ENCODE measurements at places on chromosomes 11 and 22. TPM values are rescaled to one million over a fixed set of nuclear protein-coding genes. Genes with fewer than 3 reads are reported as not detected.

RFPL1 gene
- total RNA-seq = not detected

HMGXB4 gene
- total RNA-seq = 38.5 TPM

OR4C12 gene
- not detected for total RNA-seq

EHF gene
- not detected for total RNA-seq

GGTLC2 gene
- total RNA-seq = not detected

SAA4 gene
- not detected for total RNA-seq

SHANK2 gene
- total RNA-seq = not detected

TSSK2 gene
- total RNA-seq = not detected

BTBD18 gene
- not detected for total RNA-seq

APLNR gene
- not detected for total RNA-seq

SOX6 gene
- not detected for total RNA-seq

OR2AT4 gene
- not detected for total RNA-seq

DTX4 gene
- total RNA-seq = 0.36 TPM

OR8J1 gene
- not detected for total RNA-seq

ALDH3B1 gene
- not detected for total RNA-seq

C11orf87 gene
- not detected for total RNA-seq

TMPRSS13 gene
- total RNA-seq = 2.8 TPM

MYO7A gene
- 0.07 TPM for total RNA-seq

CCDC188 gene
- 0.59 TPM for total RNA-seq

DRICH1 gene
- total RNA-seq = 1.4 TPM

B3GAT1 gene
- total RNA-seq = 0.61 TPM

MAP6 gene
- total RNA-seq = 0.14 TPM

RAB3IL1 gene
- total RNA-seq = not detected

SELENOH gene
- total RNA-seq = 201 TPM

SEPTIN3 gene
- total RNA-seq = 4.6 TPM

TRIM64C gene
- not detected for total RNA-seq

ABTB2 gene
- 5.0 TPM for total RNA-seq

MS4A6E gene
- not detected for total RNA-seq

CST6 gene
- not detected for total RNA-seq

RIBC2 gene
- 14.0 TPM for total RNA-seq

GLYATL2 gene
- not detected for total RNA-seq

APOBEC3A gene
- total RNA-seq = 0.68 TPM

ALDH3B2 gene
- not detected for total RNA-seq

CHADL gene
- 0.20 TPM for total RNA-seq

CEP126 gene
- total RNA-seq = 1.2 TPM

DNAJB7 gene
- not detected for total RNA-seq

YWHAH gene
- 186 TPM for total RNA-seq

MAJIN gene
- not detected for total RNA-seq

SPDYC gene
- not detected for total RNA-seq

VPREB1 gene
- total RNA-seq = not detected

LRRN4CL gene
- total RNA-seq = 0.32 TPM

GPR83 gene
- total RNA-seq = 0.11 TPM

FGF4 gene
- total RNA-seq = not detected

DEFB131B gene
- total RNA-seq = not detected

CNGA4 gene
- total RNA-seq = 0.16 TPM

VSTM5 gene
- not detected for total RNA-seq

RASSF7 gene
- 22.3 TPM for total RNA-seq

SLC5A1 gene
- total RNA-seq = not detected

XRRA1 gene
- total RNA-seq = 7.7 TPM

CRYBA4 gene
- not detected for total RNA-seq

OR51B5 gene
- total RNA-seq = not detected

SULT4A1 gene
- 0.25 TPM for total RNA-seq

RBMXL2 gene
- not detected for total RNA-seq

PLAAT2 gene
- total RNA-seq = not detected

RDX gene
- 52.2 TPM for total RNA-seq

SCN3B gene
- not detected for total RNA-seq

MALAT1 gene
- total RNA-seq = 6,337 TPM
